ENCODE measurements at places on chromosomes 6 and 20.

GRCh38 chr6:16414205-16414604 lies 175.8 kb downstream of the GMPR start:
- no peak for DNase-seq

DNA sequence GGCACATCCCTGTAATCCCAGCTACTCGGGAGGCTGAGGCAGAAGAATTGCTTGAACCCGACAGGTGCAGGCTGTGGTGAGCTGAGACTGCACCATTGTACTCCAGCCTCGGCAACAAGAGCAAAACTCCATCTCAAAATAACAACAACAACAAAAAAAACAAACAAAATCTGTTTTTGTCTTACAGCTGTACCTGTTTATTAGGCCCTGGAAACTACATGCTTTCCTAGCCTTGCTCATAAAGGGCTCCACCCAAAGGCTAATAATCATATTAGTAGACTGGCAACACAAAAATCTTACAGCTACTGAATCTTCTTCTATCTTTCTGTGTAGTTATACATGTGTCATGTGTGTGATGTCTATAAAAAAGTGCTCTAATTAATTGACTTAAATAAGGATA lies 503.9 kb upstream of the EYS start:
- DNase-seq, result no peak

GRCh38 chr20:20331156-20331555 lies 36.7 kb upstream of the INSM1 start:
- no peak for DNase-seq

DNA sequence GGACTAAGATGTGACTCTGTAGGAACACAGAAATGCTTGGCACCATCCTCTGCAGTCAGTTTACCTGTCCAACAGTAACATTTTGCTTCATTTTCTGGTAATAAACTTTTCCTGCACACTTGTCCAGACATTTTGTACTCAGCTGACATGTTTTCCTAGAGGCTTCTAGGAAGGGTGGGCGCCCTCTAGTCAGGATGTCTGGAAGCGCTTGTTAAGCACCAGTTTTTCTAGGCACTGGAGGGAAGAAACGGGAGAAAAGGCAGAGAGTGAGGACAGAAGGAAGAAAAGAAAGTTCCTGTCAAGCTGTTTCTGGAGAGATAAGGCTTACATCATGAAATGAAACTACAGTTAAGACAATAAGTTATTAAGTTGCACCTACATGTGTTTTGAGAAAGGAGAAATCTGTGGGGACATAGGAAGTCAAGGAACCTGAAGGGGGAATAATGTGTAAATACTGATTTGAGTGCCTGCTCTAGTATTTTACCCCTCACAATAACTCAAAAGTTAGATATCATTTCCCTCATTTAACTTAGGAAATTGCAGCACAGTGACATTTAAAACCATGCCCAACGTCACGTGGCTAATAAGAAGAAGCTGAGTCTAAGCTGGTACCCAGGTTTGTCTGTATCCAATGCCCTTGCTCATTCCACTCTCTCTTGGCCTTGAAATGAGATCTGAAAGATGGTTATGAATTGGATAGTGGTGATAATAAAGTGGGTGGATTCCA lies 42.7 kb upstream of the TNFRSF21 start:
- DNase-seq, result no peak

GRCh38 chr6:44652547-44652946 lies 265.0 kb downstream of the CDC5L start:
- no peak for DNase-seq

DNA sequence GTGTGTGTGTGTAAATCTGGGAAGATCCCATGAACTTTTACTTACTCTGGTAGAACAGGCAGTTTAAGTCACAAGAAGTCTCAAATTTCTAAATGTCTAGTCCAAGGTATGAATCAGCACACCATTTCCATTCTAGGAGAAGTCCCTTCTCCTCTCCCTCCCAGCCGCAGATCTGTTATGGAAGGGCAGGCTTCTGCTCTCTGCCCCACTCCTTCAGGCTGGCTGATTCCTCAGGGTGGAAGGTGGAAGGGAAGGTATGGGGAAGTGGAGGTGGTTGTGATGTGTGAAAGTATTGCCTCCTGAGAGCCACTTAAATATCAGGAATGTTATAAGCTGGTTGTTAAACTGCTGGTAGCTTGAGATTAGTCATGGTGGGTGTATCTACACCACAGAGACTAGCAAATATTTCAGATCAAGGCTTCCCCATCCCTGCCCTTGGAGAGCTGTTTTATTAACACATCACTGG lies 44.5 kb upstream of the LAMA4 start:
- no peak for DNase-seq

DNA sequence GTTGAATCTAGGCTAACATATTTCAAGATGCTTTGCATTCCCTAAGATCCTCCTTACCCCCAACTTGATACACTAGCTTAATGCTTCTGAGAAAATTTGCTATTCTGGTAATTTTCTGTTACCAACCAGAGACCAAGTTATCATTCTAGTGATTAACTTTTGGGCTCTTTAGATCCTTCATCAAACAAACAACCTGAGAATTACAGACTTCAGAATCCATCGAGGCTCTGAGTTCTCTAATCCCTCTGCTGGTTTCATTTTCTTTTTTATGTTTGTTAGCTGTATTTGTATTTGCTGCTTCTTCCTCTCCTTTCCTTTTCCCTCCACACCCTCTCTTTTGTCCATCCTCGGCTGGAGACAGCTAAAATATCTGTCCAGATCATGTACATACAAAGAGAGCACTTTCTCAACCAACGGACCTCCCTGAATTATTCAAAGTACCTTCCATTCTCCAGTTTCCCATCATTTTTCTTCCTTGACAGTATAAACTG lies 98.7 kb upstream of the RIPOR2 start:
- no peak for DNase-seq

- DNase-seq, result no peak
Measured at GRCh38 chr6:83868639-83869038, 9.2 kb downstream of the CYB5R4 start.

DNA sequence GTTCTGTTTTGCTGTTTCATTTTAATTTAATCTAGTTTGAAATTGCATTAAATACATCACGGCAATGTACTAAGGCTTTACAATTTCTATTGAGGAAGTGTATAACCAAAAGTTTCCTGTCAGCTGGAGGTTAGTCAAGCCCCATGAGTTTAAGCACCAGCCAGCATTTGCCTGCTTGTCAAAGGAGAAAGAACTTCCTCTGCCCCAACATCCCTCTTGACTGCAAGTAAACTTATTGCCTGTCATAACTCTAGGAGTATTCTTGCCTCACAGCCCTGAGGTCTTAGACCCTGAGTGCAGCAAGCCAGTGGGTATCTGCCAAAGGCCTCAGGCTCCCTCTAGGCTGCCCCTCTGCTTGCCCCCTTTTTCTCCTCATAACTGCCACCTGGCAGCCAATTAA lies 106.7 kb upstream of the INSM1 start:
- no peak for DNase-seq

- no peak for DNase-seq
Measured at GRCh38 chr6:3617681-3618311, 133.7 kb downstream of the PXDC1 start.

- DNase-seq, result no peak
Measured at GRCh38 chr20:50504231-50504823, 5.9 kb upstream of the PTPN1 start.

GRCh38 chr6:91081452-91082067 lies 494.7 kb upstream of the MAP3K7 start:
- peak; percentile 43 for DNase-seq

GRCh38 chr6:163790266-163790840 lies 375.8 kb downstream of the QKI start:
- DNase-seq, result no peak

DNA sequence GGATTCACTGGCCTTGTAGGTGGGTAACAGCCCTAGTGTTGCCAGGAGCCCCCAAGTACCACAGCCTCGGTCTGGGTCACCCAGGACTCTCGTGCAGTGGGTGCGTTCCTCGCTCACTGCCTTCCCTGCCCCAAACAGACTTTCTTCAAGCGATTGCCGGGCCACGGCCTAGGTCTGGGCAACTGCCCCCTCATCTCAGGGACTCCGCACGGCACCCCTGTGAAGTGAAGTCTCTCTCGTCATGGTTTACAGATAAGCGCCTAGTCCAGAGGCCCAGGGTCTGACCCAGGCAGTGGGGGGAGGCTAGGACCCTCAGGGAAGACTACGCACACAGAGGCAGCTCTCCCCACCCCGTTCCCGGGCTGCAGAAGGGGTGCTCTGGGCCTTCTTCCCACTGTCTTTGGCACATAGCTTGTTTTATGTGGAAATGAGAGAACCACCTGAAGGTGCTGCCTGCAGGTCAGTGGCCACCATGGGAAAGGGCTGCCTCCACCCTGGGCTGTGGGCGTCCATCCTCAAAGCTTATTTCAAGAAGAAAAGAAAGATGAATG lies 220.8 kb downstream of the ERMARD start:
- no peak for DNase-seq

DNA sequence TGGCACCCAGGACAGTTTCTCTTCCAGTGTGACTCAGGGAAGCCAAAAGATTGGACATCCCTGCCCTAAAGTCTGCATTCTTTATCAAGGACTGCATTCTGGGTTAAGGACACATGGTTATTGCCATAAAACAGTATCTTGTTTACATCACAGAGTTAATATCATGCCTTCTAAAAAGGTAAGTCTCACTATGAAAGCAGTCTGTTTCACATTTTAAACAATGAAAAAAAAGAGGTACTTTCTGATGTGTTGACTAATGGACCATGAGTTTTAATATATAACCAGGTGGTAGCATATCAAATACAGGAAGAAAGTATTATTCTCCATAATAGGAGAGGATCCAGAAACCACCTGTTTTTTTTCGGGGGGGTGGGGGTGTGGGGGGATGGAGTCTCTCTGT lies 93.7 kb downstream of the TIAM2 start:
- DNase-seq, result no peak

GRCh38 chr20:50298554-50299324 lies 108.1 kb downstream of the CEBPB start:
- DNase-seq, result no peak

DNA sequence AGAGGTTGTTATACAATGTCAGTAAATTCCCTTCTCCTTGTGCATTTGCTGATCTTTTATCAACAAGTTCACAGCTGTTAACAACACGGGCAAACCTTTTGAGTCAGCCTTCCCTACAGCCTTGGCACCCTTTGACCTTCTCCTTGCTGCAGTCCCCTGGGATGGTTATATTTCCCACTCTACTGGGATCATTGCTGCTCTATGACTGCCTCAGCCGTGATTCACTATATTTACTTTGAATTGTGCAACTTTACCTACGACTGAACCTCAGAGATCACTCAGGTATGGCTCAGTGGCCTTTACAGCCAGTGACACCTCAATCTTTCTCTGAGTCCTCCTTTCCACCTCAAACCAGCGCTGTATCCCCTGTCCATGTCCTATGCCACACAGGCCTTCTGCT lies 1293.3 kb downstream of the EPHA7 start:
- no peak for DNase-seq

GRCh38 chr20:53141201-53142050 lies 169.3 kb downstream of the TSHZ2 start:
- DNase-seq, result no peak

GRCh38 chr6:53767941-53768340 lies 26.9 kb upstream of the LRRC1 start:
- no peak for DNase-seq

GRCh38 chr6:95670011-95670463 lies 92.7 kb downstream of the MANEA start:
- DNase-seq, result no peak

DNA sequence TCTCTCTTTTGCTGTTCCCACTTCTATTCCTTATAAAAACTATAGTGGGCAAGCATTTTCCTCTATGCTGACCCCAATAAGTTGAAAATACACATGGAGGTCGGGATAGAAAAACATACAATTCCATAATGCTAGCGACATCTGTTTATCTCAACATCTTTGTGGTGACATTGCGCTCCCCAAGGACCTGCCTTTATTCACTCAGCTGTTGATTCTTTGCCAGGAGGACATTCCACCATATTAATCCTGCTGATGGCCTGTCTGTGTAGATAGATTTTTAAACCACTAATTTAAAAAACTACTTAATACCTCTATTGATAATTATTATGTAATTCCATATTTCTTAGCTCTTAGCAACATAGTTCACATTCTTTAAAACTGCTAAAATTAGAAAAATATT lies 555.3 kb upstream of the MAP3K7 start:
- no peak for DNase-seq

- DNase-seq, result no peak
Measured at GRCh38 chr6:157223021-157223430, 100.3 kb downstream of the TMEM242 start.

DNA sequence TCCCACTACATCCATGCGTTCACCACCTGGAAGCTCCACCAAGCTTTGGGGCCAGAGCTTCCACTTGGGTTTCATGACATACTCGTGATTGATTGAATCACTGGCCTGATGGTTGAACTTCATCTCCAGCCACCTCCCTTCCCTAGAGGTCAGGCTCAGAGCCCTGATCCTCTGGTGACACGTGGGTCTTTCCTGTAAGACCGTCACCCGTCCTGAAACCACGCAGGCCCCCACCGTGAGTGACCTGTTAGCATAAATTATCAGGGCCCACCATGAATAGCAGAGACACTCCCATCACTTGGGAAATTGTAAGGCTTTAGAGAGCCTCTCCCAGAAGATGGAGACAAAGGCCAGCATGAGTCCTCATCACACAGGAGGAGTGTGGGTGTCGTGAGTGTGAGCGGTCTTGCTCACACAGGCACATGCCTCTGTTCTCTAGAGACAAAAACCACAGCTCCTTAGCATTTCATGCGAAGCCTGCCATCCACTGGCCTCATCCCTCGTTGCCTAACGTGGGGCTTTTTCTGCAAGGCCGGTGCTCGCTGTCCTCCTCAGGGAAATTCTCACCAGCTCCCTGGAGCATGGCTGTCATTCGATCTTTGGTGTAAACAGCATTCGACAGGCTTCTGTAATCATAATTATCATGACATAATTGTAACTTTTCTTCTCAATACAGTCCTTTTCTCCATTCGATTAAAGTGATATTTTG lies 65.1 kb upstream of the DUSP22 start:
- DNase-seq, result no peak

- DNase-seq, result no peak
Measured at GRCh38 chr6:52975580-52975979, 19.5 kb downstream of the GSTA4 start.

GRCh38 chr6:80501636-80502035 lies 395.2 kb downstream of the BCKDHB start:
- DNase-seq, result no peak

DNA sequence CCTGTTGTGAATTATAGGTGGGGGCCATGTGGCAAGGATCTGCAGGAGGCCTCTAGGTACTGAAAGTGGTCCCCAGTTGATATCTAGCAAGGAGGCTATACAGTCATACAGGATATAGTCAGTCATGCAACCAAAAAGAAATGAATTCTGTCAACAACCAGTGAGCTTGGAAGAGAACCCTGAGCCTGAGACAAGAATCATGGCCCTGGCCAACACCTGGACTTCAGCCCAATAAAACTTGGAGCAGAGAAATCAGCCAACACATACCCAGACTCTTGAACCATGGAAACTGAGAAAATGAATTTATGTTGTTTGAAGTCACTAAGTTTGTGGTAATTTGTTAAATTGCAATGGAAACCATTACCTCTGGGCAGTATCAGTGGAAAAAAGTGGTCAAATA lies 370.2 kb downstream of the KIF16B start:
- DNase-seq, result no peak

DNA sequence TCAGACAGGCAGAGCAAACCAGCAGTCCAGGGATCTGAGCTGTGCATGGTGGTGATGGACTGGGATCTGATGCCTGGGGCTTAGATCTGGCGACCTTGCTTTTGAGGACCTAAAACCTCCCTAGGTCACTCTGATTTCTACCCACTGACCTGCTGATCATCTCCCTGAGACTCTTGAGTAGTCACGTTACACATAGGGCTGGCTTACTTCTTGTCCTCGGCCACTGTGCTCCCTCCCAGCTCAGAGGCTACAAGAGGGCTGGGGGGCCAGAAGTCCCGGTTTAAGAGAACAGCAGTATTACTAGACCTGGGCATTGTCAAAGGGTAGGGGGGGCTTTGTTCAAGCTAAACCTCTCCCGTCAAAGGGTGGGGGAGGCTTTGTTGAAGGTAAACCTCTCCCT lies 5.5 kb downstream of the DYNLT1 start:
- DNase-seq, result no peak

All from cerebellar nuclear complex (tissue), 1 donor.